ENCODE measurements at places on chromosomes 4 and X. TPM values are rescaled to one million over a fixed set of nuclear protein-coding genes. Genes with fewer than 3 reads are reported as not detected.

- DNase-seq, result no peak
Observed at GRCh38 chr4:47824840-47825239, 13.0 kb downstream of the CORIN start.

GRCh38 chr4:169089004-169089403 is 78.9 kb upstream of the CBR4 start:
- DNase-seq, result no peak

Gene NOX1
- total RNA-seq, result not detected

Gene MAPK10
- 0.20 TPM for total RNA-seq

Gene RHOXF1
- not detected for total RNA-seq

Gene DOK7
- 0.20 TPM for total RNA-seq

Gene TEX13C
- total RNA-seq, result not detected
